H1 (cell line): ENCODE measurements at places on chromosomes 5 and 9. TPM values are rescaled to one million over a fixed set of nuclear protein-coding genes. Genes with fewer than 3 reads are reported as not detected.

DNA sequence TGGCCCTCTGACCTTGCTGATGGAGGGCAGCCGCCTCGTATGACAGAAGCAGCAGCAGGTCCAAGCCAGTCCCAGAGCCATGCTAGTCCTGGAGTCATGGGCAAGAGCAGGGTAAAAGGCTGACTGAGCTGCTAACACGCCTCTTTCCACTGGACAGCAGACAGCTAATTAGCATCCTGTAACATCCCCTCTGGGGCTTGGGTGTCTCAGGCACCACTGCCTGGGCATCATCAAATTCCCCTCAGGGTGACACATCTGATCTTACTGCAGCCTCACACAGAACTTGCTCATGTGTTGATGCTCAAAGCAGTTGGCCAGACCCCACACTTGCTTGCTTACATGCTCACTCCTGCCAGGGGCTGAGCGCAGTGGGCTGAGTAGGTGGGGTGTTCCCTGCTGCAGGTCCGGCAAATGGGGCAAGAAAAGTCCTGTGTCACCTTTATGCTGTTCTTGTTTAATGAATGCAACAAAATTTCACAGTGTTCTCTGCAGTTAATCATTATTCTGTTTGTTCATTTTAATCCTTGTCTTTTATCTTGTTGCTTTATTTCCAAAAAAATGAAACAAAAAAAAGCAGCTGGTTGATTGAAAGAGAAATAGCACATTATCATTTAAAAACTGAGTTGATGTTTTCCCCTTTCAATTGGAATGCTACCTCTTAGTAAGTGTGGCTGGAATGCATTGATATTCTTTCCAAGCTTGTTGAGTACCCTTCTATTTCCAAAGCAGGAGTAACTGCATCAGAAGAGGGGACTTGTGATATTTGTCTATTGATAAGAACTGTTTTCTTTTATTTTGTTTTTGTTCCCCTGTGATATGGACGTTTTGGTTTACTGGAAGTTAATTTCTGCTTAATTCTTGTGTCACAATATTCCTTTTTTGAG, 254.1 kb downstream of the CDH18 start:
- DNase-seq, result peak; percentile 17

DNA sequence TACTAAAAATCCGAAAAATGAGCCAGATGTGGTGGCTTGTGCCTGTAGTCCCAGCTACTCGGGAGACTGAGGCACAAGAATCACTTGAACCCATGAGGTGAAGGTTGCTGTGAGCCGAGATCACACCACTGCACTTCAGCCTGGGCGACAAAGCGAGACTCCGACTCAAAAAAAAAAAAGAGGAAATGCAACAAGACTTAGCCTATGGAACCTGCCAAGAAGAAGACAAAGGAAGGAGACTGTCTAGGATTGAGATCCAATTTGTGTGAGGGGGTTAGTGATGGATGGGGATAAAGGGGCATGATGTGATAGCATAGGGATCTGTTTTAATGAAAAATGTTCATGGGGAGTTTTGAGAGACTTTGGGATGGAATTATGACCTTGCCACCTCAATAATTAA, 72.9 kb downstream of the RAB24 start:
- no peak for DNase-seq

Gene GTF3C5
- 87.1 and 89.4 TPM in 2 replicates for total RNA-seq

GRCh38 chr9:84652496-84653120, 16.9 kb upstream of the NTRK2 start:
- DNase-seq, result no peak

Gene TRIM36
- 14.1 and 16.5 TPM in 2 replicates for total RNA-seq

Gene PFN3
- total RNA-seq, result not detected in 2 replicates

GRCh38 chr5:142433526-142434321, 108.9 kb upstream of the SPRY4 start:
- DNase-seq, result no peak

Gene CYSRT1
- 1.0 and 1.6 TPM in 2 replicates for total RNA-seq

GRCh38 chr9:4238522-4238921, 61.3 kb downstream of the GLIS3 start:
- no peak for DNase-seq

- no peak for DNase-seq
These were observed 37.2 kb upstream of the NRARP start for GRCh38 chr9:137339045-137339907.
